ENCODE measurements at places on chromosomes 5 and 9. TPM values are rescaled to one million over a fixed set of nuclear protein-coding genes. Genes with fewer than 3 reads are reported as not detected.

Gene MEGF10
- total RNA-seq: 1.3 TPM

Gene CCNJL
- 7.0 TPM for total RNA-seq

Gene ADAMTS6
- total RNA-seq: 4.3 TPM

Gene TAF11L10
- total RNA-seq: not detected

Gene ADAMTS19
- total RNA-seq: 1.0 TPM

Gene PCDHGB2
- 7.1 TPM for total RNA-seq

Gene ALDOB
- 0.56 TPM for total RNA-seq

DNA sequence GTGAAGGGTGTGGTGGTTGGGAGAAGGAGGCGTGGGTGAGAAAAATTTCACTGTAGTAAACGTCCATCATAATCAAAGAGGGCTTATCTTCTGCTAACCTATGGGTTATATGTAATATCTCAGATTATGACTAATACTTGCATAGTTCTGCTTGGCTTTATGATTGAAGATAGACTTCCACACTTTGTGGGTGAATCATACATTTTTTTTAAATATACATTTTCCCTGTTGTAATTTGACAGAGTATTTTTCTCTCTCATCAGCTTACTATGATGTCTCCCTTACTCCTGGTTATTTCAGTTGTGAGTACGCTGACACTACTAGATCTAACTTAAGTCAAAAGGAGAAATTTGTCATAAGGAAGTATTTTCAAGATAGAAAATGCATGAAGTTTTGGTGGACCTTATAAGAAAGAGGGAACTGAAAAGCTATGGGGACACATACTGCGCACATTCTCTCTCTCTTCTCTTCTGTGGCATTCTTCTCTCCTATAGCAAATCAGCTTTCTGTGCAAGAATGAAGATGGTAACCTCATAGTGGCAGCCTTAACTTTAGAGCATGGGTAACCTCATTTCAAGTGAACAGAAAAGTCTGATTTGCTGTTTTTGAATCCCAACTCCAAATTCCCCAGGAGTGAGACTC lies 4.9 kb upstream of the JAK2 start:
- H3K27me3 ChIP-seq: no peaks in the 10 kb centered on the region
- no peaks in the 10 kb centered on the region for H3K4me1 ChIP-seq
- no peak overlapping the region for H3K4me3 ChIP-seq
- DNase-seq: no peak

DNA sequence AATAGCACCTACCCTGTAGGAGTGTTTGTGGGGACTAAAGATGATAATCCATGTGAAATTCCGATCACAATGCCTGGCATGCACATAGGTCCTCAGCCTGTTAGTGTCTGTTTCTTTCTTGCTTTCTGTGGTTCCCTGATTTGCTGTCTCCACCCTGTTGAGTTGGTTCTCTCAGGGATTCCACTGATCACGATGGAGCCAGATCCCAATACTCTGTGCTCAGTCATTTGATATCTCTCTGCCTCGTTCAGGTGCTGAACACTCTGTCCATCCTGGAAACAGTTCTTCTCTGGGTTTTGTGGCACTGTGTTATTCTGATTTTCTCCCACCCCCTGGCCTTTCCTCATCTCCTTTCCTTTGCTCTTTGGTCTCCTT lies 60.8 kb downstream of the ARHGAP26 start:
- no peak overlapping the region for H3K4me3 ChIP-seq
- no peaks in the 10 kb centered on the region for H3K27me3 ChIP-seq
- peak overlapping the region; percentile 9 for H3K27ac ChIP-seq
- peaks cover 56% of the 10 kb centered on the region for H3K4me1 ChIP-seq

DNA sequence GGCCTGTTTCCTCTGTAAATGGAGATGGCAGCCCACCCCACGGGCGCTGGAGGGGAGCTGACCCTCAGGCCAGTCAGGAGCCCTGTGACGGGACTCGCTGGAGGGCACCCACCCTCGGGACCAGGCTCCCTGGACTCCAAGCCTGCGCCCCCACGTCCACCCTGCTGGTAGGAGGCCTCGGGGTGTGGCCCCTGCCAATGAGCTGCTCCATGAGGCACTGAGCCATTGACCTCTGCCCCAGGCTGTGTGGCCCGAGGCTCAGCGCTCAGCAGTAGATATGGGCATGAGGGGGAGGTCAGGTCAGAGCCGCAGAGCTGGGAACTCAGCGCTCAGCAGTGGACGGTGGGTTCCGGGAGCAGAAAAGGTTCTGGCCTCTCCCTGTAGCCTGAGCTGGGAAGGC lies 52.3 kb upstream of the EGFL7 start:
- H3K27me3 ChIP-seq: no peaks in the 10 kb centered on the region
- H3K4me1 ChIP-seq: peaks cover 29% of the 10 kb centered on the region
- no peak overlapping the region for H3K4me3 ChIP-seq
- H3K36me3 ChIP-seq: no peaks in the 10 kb centered on the region

DNA sequence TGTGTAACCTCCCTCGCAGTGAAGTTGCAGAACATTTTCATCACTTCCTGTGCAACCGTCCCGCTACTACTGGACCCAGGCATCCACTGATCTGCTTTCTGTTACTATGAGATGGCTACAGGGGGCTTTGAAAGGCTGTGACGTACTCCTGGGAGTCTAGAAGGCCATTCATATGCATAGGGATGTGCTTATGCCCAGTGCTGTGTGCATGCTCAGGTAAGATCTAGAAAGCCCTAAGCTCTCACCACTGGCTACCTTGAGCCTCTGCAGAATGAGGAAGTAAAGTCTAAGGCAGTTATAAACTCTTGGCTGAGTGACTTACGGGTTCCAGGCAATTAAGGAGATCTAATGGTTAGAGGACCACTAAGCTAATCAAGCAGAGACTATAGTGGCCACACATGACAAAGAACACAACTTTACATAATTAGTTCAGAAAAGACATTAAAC lies 11.8 kb downstream of the HNRNPAB start:
- H3K36me3 ChIP-seq: peaks cover 28% of the 10 kb centered on the region
- no peak overlapping the region for H3K27ac ChIP-seq
- DNase-seq: no peak
- H3K4me3 ChIP-seq: no peak overlapping the region
- no peaks in the 10 kb centered on the region for H3K4me1 ChIP-seq

DNA sequence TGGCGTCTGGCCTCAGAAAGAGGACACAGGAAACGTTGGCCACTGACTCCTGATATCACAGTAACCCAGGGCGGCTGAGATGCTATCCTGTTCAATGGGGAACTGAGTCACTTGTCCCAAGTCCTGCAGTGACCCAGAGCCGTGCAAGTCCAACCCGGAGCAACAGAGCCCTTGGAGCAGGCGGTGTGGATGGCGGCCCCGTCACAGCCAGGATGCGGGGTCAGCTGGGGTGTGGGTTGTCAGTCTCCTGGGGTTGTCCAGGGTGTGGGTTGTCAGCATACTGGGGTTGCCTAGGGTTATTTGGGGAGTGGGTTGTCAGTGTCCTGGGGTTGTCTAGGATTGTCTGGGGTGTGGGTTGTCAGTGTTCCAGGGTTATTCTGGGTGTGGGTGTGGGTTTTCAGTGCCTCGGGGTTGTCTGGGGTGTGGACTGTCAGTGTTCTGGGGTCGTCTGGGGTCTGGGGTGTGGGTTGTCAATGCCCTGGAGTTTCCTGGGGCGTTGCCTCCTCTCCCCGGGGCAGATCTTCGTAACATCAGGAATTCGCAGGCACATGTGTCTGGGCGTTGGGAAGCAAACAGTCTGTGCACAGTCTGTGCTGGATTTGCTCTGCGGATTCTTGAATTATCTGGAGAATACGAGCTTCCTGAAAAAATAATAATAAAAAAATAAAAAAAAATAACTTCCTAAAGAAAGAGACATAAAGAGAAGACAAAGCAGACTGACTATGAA lies 257.5 kb downstream of the PARP8 start:
- H3K4me1 ChIP-seq: no peaks in the 10 kb centered on the region
- H3K4me3 ChIP-seq: no peak overlapping the region
- no peaks in the 10 kb centered on the region for H3K27me3 ChIP-seq
- H3K27ac ChIP-seq: peak overlapping the region; percentile 64
- H3K36me3 ChIP-seq: no peaks in the 10 kb centered on the region

DNA sequence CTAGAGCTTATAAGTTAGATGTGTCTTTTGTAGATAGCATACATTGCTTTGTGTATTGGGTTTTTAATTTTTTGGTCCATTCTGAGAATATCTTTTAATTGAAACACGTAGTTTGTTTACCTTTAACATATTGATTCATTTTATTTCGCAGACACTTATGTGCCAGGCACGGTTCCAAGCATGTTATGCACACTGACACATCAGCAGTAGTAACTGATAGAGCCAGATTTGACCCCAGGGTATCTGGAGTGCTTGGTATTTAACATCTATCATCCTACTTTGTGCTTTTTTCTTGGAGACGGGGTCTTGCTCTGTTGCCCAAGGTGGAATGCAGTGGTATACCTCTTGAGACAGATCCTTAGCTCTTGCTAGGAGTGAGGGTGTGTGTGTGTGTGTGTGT lies 71.9 kb downstream of the USP20 start:
- no peak overlapping the region for H3K27ac ChIP-seq
- no peaks in the 10 kb centered on the region for H3K4me1 ChIP-seq
- H3K4me3 ChIP-seq: no peak overlapping the region
- no peaks in the 10 kb centered on the region for H3K27me3 ChIP-seq
- DNase-seq: no peak

DNA sequence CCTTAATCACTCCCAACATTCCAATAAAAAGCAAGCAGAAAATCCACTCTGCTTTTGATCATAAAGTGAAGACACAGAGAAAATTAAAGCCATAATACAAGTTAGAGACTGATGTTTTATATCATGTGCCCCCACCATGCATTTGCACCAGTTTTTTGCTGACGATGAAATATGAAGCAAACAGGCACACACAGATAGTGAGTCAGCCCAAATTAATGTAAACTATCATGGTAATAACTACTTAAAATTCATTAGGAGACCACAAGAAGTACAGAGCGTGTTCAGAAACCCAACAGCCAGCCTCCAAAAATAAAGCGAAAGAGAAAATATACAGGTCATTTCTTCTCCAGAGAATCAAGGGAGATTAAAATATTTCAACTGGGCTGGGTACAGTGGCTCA lies 46.4 kb upstream of the KDM4C start:
- peaks cover 7% of the 10 kb centered on the region for H3K4me1 ChIP-seq
- DNase-seq: no peak
- H3K27ac ChIP-seq: no peak overlapping the region
- no peaks in the 10 kb centered on the region for H3K36me3 ChIP-seq
- no peak overlapping the region for H3K4me3 ChIP-seq

- no peak overlapping the region for H3K27ac ChIP-seq
- DNase-seq: no peak
- H3K4me1 ChIP-seq: no peaks in the 10 kb centered on the region
- H3K4me3 ChIP-seq: no peak overlapping the region
- no peaks in the 10 kb centered on the region for H3K27me3 ChIP-seq
Observed at GRCh38 chr9:118473521-118473920, 769.3 kb downstream of the TLR4 start.

GRCh38 chr5:143649937-143650621 lies 161.9 kb upstream of the HMHB1 start:
- no peaks in the 10 kb centered on the region for H3K27me3 ChIP-seq
- DNase-seq: no peak

DNA sequence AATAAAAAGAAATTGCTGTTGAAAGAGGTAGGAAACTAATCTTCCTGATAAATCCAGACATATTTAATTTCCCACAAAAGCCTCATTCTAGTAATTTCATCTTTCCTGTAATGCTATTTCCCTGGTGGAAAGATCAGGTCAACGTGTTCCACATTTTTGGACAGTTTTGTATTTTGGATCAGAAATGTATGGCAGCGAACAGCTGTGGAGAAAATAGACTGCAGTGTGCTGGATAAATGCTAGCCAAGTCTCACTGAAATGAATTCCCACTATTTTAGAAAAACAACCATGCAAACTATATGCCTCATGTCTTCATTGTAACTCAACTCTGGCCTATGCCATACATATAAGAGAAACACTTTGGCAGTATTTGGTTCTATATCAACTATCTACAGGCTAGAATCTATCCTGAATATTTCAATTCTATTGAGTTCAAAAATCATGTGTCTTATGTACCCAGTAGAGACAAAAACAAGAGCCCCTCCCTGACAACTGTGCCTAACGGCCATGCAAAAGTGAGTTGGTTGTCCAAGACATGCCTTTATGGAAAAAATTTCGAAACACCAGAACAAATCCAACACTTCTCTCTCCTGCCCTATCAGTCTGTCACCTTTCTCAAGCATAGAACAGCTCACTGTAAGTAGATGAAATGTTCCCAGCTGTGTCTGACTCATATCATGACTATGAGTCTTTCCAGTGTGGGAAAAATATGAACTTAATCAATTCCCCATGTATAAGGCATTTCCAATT lies 191.3 kb upstream of the NREP start:
- peak overlapping the region; percentile 23 for H3K27ac ChIP-seq
- no peak overlapping the region for H3K4me3 ChIP-seq
- DNase-seq: no peak
- no peaks in the 10 kb centered on the region for H3K27me3 ChIP-seq

GRCh38 chr9:97039514-97039860 lies 545 bp upstream of the CTSV start:
- H3K36me3 ChIP-seq: no peaks in the 10 kb centered on the region
- no peaks in the 10 kb centered on the region for H3K4me1 ChIP-seq
- DNase-seq: no peak
- H3K4me3 ChIP-seq: peak overlapping the region; percentile 55
- H3K27ac ChIP-seq: no peak overlapping the region
- peaks cover 33% of the 10 kb centered on the region for H3K27me3 ChIP-seq

DNA sequence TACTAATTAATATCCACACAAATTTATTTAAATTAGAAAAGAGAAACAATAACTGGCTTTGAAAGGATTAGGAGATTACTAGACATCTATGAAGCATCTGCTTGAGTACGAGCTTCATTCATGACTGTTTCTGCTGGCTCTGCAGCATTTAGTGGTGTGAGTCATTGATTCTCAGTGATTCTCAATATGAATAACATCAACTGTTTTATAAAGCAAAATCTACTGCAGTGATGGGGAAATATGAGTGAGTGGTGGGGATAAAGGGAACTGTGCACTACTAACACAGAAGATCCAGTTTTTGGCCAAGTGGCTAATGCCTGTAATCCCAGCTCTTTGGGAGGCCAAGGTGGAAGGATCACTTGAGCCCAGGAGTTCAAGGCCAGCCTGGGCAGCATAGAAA lies 8.4 kb downstream of the FNBP1 start:
- H3K27ac ChIP-seq: peak overlapping the region; percentile 12
- peaks cover 96% of the 10 kb centered on the region for H3K4me1 ChIP-seq
- no peak overlapping the region for H3K4me3 ChIP-seq
- no peaks in the 10 kb centered on the region for H3K27me3 ChIP-seq
- no peaks in the 10 kb centered on the region for H3K36me3 ChIP-seq

Data from heart left ventricle (tissue), 16 donors.